ENCODE measurements at places on chromosomes 5 and 9. TPM values are rescaled to one million over a fixed set of nuclear protein-coding genes. Genes with fewer than 3 reads are reported as not detected.

Gene IRGM
- total RNA-seq = 1.7 TPM

Gene PCDHB2
- total RNA-seq = not detected

Gene TOPORS
- total RNA-seq = 15.2 TPM

Gene SHISAL2B
- not detected for total RNA-seq

Gene GABRA1
- total RNA-seq = not detected

Gene IFNA21
- total RNA-seq = not detected

Gene IL3
- not detected for total RNA-seq

Gene TAF11L10
- total RNA-seq = not detected

Gene RANBP17
- total RNA-seq = not detected

Gene TLX3
- not detected for total RNA-seq

Gene TRPM6
- total RNA-seq = not detected

Gene TXNDC8
- not detected for total RNA-seq

Gene SELENOP
- total RNA-seq = not detected

Gene PKD2L2
- not detected for total RNA-seq

Gene GPR151
- total RNA-seq = not detected

Gene CDH6
- not detected for total RNA-seq

Gene HTR1A
- total RNA-seq = not detected

DNA sequence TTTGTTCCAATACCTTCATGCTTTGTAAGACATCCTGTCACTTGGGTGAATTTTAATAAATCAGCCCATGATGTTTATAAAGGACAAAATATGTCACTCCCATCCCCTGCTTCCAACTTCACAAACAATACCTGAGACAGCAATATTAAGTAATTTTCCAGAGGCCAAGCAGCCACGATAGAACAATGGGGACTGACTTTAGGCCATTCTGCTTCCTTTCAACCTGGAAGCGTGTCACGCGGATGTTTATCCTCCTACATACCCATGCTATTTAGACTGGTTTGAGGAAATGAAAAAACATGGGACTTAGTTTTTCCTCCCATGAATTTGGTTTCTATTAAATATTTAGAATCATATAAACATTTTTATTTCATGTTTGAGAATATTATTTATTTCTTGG, 82.9 kb downstream of the GRAMD2B start:
- DNase-seq = no peak

DNA sequence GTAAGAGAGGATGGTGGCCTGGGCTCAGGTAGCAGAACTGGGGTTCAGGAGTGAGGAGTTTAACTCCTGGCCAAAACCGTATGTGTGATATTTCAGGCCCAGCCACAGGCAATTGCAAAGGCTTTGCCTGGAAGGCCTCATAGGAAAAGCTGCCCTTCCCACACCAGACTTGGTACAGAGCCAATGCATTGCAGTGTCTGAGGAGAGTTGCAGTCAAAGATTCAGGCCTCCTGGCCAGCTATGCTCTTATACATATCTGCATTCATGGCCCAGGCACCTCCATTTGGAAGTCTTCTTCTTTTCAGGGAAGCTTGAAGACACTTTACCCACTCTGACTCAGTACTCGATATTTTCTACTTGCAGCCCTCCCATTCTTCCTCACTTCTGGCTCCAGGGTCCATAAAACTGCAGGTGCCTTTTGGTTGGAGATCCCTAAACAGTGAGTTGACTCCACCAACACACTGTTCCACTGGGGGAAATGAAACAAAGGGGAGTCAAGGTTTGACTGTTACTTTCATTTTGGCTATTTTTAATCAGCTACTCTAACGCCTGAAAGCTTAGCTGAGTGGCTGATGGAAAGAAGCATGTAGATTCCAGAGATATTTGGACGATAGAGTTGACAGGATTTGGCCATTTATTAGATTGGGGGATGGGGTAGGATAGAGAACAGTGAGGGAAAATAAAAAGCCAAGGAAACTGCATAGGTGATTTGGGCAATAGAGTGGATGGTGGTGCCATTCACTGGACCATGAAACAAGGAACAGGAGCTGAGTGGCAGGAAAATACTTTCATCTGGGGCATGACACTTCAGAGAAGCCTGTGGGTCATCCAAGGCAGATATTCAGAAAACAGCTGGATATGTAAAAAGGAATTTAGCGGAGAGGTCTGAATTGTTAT, 30.6 kb upstream of the IL33 start:
- no peak for DNase-seq

- no peak for DNase-seq
Measured at GRCh38 chr9:132415181-132415580, 5.2 kb downstream of the CFAP77 start.

DNA sequence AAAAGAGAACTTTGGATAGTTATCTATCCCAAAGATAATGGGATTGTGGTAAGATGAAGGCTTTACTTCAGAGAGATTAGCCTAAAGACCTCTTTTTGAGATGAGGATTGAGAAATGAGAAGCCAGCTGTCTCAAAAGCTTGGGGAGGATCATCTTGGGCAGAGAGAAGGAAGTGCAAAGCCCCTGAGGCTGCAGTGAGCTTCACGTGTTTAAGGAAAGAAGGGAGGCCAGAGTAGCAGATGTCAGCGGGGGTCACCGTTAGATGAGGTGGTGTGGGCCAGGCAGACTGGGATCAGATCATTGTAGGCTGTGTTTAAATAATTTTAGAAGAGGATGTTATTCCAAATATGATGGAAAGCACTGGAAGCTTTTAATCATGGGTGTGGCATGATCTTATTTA, 270.1 kb downstream of the ARHGEF28 start:
- DNase-seq = no peak

DNA sequence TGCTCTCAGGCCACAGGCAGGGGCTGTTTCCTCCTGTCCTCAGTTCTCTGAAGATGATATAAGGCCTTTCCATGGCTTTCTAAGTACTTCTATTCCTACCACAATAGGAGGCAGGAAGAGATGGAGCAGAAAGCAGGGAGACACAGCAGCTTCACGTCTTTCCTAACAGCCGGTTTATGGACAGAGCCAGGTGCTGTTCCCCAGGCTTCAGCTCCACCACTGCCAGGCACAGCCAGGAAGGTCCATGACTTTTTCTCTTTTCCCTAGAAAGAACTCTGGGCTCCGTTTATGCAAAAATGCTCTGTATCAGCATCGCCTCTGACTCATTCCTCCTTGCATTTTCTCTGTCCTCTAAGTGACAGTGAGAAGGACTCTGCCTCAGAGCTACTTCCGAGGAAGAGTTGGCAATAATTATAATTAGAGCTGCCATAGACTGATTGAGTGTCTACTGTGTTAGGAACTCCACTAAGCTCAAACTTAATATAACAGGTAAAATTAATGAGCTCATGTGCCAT, 478.5 kb downstream of the RASEF start:
- DNase-seq = no peak

GRCh38 chr5:160792281-160792680, 59.7 kb downstream of the ATP10B start:
- no peak for DNase-seq

- no peak for DNase-seq
Measured at GRCh38 chr5:125037020-125037419, 290.6 kb upstream of the ZNF608 start.

DNA sequence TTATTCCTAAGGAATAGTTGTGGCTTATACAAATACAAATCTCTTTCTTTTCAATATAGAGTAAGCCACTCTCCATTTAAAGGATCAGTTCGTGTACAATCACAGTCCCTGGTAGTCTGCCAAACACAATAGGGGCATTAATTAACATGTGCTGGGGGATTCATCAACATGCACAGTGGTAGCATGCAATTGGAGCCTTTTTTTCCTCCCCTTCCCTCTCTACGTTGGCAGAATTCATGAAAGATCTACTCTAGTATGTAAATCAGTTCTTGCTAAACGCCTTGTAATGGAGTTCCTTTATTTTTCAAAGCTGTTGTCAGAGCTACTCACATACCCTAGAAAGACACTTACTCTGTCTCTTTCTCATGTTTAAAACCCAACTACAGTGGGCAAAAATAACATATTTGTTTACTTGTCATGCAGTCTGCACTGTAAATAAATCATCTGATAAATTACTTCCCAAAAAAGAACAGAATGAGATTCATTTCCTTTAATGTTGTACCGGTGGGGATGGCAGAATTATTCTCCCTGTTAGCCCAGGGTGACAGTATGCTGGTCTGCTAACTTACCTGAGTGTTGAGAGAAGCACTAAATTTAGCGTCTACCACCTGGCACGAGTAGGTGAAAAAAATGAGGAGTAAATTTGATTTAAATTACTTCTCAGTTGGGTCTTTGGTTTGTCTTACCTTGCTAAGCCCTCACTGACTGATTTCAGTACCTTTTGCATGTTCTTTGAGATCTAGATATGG, 341.5 kb upstream of the CCNH start:
- no peak for DNase-seq

- DNase-seq = no peak
Measured at GRCh38 chr9:90943341-90943740, 141.7 kb downstream of the SYK start.

DNA sequence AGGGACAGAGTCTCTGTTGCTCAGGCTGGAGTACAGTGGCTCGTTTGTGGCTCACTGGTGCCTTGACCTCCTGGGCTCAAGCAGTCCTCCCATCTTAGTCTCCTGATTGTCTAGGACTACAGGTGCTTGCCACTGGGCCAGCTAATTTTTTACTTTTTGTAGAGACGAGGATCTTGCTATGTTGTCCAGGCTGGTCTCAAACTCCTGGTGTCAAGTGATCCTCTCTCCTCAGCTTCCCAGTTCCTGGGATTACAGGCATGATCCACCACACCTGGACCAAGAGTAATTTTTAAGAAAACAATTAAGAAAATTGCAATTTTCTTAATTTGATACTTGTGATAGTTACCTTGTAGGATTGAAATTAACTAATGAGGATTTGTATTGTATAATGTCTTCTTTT, 73.9 kb downstream of the GPBP1 start:
- DNase-seq = no peak

GRCh38 chr9:136402067-136402466, 2.1 kb upstream of the SNAPC4 start:
- no peak for DNase-seq

GRCh38 chr9:121529237-121529987, 29.8 kb upstream of the GGTA1 start:
- DNase-seq = no peak

- peak; percentile 47 for DNase-seq
Measured at GRCh38 chr5:68891718-68892117, 202.1 kb upstream of the SLC30A5 start.

DNA sequence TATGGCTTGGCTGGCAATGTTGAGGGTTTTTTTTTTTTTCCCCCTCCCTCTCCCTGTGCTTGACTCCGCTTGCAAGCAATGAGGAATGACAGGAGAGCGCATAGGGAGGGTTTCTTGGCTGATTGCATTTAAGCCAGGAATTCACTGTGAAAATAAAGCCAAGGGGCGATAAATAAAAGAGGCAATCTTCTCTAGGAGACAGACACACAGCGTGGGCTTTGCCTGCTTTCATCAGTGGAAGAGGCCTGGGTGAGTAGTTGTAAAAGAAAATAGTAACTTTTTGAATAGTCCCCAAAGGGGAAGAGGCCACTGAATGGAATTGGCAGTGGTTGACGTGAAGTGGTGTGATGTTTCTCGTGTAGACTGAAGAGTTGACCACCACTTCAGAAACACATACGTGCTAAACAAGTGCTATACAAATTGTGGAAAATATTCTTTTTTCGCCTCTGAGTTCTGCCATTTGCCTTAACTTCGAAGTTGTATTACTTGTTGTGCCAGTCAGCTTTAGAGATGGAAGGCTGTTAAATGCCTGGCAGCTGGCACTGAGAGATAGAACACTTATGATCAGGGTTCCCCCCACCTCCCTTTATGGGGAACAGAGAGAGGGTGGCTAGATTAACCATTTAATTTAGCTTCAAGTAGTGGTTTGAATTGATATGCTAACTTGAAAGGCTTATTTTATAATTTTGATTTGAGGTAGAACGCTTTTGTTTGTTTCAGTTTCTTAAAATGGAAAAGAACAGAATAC, 3.0 kb downstream of the ZSWIM6 start:
- DNase-seq = no peak

DNA sequence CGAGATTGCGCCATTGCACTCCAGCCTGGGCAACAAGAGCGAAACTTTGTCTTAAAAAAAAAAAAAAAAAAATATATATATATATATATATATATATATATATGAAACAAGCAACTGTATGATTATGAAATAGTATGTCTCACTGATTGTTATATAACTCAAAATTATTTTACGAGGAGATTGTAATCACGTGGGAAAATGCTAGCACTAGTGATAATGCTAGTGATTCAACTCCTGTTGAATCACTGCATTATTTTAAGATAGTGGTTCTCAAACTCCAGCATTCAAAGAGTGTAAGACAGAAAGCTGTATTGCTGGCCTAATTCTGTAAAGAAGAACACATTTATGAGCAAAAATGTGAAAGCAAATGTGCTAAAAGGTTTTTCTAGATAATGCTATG, 12.4 kb upstream of the PTPN3 start:
- DNase-seq = no peak

- peak; percentile 79 for DNase-seq
Measured at GRCh38 chr9:84271531-84271900, 69.0 kb downstream of the SLC28A3 start.

DNA sequence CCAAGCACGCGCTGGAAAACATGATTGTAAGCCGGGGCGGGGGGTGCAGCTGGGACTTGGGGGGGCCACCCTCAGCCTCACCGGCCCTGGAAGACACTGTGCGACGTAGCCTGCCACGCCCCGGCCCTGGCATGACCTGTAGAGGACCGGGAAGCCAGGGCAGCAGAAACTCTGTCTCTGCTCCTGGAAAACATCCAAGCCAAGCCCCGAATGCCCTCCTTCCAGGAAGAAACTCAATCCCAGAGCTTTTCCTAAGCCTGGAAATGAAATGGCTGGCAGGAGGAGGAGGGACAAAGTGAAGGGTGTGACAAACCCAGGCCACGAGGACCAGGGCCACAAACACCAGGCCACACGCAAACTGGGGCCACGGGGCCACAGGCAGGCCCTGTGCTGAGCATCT, 55.4 kb downstream of the KCNT1 start:
- DNase-seq = no peak

GRCh38 chr9:4866239-4866969, 73.7 kb downstream of the RCL1 start:
- no peak for DNase-seq

DNA sequence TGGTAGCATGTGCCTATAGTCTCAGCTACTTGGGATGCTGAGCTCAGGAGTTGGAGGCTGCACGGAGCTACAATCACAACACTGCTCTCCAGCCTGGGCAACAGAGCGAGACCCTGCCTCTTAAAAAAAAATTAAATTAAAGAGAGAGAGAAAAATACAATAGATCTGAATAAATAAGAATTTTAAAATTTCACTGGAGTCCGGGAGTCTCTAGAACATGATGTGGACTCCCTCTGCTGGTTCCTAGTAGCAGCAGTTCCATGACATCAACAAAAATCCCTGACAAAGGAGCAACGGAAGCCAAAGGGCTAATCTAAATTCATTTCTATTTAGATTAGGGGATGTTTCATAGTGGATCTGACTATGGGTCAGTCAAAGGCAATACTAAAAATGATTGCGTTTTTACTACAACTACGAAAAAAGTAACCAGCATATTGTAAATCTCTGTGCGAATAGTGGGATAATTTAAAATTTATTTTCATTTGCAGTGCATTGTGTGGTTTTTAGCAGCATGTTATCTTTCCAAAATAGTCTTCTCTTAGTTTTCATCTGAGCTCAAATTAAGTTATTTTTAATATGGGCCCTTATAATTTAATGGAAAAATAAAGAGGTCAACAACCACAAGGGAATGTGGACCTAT, 6.7 kb downstream of the INIP start:
- DNase-seq = no peak

GRCh38 chr5:158039441-158039840, 180.5 kb upstream of the CLINT1 start:
- DNase-seq = no peak

Measured in activated naive CD4-positive, alpha-beta T cell treated with anti-CD3 and anti-CD28 coated beads for 36 hours (primary cell).